Activated T-cell treated with anti-CD3 and anti-CD28 coated beads for 24 hours (primary cell): ENCODE measurements at places on chromosomes 7 and 10.

DNA sequence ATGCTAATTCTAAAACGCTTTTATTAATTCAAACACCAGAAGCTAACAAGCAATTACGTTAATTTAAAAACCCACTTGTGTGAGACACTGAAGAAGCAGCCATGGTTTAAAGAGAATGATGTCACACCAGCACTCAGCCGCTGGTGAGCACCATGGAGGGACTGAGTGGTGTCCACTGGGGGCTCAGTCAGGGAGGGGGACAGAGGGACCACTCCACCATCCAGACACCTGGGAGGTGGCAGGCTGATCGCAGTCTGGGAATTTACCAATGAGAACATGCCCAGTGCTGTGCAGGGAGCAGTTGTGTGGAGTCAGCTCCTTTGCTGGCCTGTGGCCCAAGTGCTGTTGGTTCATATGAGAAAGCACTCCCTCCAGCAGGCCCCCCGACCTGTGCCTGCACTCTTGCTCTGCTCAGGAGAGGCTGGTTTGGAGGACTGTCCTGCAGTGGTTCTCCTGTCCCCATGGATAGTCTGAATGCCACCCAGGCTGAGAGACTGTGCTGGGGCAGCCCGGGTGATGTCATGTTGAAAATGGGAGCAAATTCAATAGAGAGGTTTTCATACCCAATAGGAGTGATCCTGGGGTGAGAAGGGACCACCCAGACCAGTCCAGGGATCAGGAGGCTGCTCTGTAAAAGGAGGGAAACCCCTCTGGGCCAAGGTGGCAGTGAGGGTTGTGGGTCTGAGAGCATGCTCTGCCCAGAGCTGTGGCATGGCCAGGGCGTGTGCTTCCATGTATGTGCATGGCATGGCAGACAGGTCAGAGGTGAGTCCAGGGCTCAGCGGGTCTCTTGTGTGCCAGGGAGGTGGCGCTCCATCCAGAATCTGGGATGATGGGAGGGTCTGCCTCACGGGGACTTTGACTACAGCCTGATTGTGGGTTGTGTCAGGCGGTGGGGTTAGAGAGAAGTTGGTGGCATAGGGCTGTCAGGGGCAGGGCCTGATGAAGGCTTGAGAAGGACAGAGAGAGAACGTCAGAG is 12.7 kb downstream of the ADCY1 start:
- DNase-seq = no peak

DNA sequence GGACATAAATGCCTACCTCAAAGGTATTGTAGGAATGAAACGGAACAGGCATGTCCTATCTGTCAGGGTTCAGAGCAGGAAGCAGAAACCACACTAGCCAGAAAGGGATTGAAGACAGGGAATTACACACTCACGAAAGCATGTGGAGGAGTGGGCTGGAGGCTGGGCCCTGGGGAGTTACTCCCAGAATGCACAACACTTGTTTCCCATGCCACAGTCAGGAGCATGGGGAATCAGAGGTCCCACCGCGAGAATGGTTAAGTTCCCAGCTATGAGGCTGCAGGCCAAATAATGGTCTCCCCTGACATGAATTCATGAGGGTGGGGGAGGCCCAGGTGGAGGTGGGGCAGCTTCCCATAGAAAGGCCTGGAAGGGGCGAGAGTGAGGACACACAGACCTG is 212.7 kb downstream of the HERPUD2 start:
- DNase-seq = no peak

DNA sequence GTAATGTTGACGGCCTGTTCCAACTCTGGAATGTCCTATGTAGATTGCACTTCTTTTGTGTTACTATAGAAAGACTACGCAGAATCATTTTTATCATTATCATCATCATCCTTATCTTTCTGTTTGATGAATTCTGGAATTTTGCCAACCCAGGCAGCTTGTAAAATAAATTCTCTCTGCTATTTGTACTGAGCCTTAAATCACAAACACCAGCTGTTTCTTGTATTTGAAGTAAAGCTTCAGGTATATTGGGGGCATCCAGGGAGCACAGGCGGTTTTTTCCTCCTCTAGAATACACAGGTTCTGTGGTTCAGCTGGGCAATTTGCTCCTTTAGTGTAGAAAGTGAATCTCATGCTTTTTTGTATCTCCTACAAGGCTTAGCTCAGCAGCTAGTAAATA is 14.9 kb upstream of the CPA5 start:
- no peak for DNase-seq

- DNase-seq = no peak
Observed at GRCh38 chr7:1062296-1063294, 18.2 kb downstream of the GPR146 start.

- DNase-seq = no peak
Observed at GRCh38 chr7:106563466-106564150, 97.3 kb downstream of the CCDC71L start.
